ENCODE measurements at places on chromosomes 16 and 17.

DNA sequence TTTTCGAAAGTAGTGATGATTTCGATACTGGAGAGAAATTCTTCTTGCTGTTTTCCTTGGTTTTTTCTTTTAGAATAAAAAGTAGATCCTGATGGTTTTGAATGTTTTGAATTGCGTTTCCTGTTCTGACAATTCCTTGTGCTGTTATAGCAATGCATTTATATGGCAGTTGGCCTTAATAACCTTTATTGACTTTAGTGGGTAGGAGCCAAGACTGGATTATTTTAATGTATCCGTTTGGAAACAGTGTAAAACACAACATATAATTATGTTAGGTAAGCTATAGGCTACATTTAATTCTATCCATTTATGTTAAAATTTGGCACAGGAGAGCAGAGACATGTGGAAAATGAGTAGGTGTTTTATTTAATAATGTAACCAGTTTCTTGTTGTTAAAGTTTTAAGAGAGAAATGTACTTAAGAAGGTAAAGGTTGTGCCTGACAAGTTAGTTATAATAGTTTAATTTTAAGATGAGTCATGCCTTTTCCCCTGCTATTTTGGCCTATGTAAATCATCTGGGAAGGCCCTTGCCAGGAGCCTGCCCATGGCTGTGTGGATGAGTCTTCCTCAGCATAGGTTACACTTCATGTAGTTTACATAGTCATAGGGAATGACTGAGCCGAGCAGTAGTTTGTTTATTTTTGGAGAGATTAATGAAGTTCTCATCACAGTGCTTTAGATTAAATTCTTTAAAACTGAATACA lies 189.9 kb downstream of the FTO start:
- no peak for DNase-seq

GRCh38 chr17:40820228-40820838 lies 2.1 kb downstream of the KRT10 start:
- no peak for DNase-seq

DNA sequence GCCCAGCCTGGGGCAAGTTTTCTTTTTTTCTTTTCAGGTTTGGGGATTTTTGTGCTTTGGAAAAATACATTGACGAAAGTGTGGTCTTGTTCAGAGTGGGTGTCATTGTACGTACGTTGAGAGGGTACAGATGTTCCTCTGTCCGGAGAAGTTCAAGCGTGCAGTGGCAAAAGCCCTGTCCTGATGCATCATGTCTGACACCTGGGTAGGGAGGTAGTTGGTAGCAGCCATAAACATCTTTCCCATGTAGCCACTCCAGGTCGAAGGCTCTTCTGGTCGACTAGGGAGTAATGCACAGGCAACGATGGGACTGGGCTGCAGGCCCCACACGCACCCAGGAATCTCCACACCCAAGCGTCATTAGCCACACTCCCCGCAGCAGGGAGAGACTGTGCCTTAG lies 27.4 kb downstream of the WIPI1 start:
- no peak for DNase-seq

DNA sequence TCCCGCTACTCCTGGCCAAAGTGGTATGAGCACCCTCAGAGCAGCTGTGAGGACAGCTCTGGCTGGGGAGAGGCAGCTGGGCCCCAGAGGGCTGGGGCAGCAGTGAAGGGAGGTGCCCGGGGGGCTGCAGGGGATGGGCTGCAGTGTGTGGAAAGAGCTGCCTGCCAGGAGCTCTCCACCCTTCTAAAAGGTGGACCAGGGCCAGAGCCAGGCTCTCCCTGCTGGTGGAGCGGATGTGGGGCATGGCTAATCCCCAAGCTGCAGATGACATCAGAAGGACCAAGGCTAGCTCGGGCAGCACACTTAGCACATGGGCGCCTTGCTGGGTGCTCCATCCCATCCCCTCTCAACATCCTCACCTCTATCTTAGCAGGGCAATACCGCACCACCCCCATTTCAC lies 103.1 kb downstream of the SDK2 start:
- no peak for DNase-seq

DNA sequence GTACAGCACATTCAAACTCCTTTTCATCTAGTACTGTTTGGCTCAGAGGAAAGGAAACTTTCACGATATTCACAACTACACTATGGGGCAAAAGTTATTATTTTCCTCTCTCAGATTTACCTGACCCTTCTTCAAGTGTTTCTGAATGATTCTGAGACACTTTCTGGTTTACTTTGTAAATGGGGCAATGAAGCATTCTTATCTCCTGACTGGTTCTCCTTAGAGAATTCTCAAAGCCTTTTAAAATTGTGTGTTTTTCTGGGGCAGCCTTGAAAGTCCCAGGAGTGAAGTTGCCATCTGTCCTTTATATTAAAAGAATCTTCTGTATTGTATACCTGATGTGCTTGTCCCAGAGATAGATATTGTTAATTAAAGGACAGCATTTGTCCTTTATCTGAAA lies 264.9 kb downstream of the FTO start:
- no peak for DNase-seq

DNA sequence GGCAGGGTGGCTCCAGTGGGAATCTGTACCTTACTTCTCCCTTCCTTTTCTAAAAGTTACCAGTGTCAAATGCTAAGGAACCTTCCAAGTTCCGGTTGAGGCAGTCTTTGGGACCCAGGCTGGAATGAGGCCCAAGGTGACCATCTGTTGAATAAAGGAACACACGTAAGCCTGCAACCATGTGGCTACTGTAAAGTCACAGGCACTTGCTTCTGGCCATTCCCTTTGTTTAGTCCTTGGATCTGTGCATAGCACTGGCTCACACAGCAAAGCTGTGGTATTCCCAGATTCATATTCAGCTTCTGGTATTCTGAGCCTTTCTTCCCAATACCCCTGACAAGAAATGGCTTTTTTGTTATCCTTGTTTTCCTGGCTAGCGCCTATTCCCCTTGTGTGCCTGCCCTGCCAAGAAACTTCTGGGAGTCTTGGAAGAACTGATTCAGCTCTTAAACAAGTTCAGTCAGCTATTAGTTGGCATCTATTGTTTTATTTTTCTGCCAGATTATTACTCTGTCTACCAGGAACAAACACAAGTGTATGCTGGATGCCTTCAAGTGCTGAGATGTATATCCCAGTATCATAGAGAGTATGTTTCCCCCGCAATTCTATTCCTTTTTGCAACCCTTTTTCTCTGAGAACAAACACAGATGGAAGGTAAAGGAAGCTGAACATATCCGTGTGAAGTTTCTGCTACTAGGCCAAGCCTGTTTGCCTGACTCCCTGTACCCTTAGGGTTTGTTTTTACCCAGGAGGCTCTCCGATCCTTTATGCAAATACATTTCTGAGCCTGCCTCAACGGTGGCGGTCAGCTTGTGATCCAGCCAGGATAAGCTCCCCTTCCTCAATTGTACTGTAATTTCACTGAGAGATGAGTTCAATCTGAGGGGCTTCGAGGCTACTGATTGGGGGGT lies 13.2 kb downstream of the TMEM238L start:
- no peak for DNase-seq

- DNase-seq: no peak
Observed at GRCh38 chr17:170130-170670, 11.2 kb downstream of the DOC2B start.

GRCh38 chr17:7977805-7978204 lies 24.6 kb upstream of the GUCY2D start:
- no peak for DNase-seq

GRCh38 chr16:19486750-19487325 lies 35.1 kb downstream of the GDE1 start:
- DNase-seq: no peak

- no peak for DNase-seq
Observed at GRCh38 chr17:51423421-51424160, 163.2 kb downstream of the UTP18 start.

DNA sequence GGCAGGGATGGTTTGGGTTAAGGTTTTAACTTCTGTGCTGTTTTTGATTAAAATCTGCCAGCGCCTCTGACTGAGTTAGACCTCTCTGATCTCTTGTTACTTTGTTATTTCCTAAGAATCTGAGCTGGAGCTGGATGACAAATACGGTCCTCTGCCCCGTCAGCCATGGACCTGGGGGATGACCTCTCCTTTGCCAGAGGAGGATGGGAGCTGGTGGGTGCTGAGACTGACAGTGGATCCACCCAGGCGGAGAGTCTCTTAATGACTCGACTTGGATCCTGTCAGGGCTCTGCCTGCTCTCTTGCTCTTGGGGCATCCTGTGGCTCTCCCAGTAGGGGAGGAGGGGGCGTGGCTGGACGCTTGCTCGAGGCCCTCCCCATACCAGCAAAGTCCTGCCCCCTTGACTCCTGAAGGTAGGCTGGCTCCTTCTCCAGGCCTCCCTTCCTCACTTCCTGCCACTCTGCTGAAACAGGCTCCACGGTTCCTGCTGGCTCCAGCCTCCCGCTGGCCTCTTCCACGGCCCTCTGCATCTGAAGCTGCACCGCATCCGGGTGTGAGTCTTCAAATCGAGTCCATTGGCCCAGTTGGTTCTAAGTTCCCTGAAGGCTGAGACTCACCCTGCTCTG lies 24.8 kb upstream of the MAP3K14 start:
- DNase-seq: no peak

GRCh38 chr17:28644787-28645575 lies at the start of gene BLTP2:
BLTP2 (minus strand) TSS chr17:28645158; CDS start chr17:28645056, 102 bp downstream.
- DNase-seq: peak; percentile 93

DNA sequence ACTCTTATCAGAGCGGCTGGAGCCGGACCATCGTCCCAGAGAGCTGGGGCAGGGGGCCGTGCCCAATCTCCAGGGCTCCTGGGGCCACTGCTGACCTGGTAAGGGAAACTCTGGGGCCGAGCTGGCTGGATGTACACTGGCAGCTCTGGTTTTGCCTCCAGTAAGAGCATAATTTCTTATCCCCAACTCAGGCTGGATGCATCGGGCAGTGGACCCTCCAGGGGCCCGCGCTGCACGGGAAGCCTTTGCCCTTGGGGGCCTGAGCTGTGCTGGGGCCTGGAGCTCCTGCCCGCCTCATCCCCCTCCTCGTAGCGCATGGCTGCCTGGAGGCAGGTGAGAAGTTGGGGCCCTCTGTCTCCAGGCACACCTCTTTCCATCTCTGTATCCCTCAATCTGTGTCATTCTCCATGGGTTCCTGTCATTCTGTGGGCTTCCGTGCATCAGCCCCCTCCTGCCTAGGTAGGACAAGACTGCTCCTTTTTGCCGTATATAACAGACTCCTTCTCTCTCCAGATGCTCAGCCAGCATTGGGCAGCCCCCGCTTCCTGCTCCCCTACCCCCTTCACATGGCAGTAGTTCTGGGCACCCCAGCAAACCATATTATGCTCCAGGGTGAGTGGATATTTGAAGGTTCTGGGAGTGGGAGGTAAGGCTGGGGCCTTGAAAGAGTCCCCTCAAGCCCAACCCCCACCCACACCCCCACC lies 9.4 kb upstream of the TMEM88 start:
- DNase-seq: no peak

- DNase-seq: no peak
Observed at GRCh38 chr17:42456223-42457106, 2.2 kb upstream of the ATP6V0A1 start.

- DNase-seq: no peak
Observed at GRCh38 chr16:22262460-22262859, 34.7 kb upstream of the POLR3E start.

GRCh38 chr16:66979011-66979717 lies 9.2 kb upstream of the CES4A start:
- no peak for DNase-seq

DNA sequence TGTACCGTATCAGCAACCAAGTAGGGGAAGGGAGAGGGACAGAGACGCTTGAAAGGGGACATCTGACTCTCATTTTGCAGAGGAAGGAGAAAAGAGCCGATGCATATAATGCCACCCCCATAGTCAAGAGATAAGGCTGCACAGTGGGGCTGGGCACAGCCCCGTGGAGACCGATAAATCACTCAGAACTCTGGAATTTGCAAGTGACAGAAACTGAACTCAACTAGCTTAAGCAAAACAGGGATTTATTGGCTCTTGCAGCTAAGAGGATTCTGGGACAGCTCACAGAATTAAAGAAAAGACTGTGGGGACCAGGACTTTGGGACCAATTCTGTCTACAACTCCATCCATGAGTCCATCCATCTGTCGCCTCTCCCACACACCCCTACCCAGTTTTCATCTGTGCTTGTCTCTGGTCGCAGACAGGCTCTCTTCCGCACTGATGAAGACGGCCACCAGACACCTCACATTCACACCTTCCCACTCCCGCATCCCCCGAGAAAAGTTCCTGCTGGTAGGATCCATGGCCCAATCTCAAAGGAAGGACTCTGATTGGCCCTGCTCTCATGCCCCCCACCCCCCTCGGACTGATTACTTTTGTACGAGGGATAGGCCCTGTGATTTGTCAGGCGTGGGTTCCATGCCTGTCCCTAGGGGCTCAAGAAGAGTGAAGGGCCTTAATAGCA lies 105.9 kb upstream of the RPL38 start:
- DNase-seq: no peak

DNA sequence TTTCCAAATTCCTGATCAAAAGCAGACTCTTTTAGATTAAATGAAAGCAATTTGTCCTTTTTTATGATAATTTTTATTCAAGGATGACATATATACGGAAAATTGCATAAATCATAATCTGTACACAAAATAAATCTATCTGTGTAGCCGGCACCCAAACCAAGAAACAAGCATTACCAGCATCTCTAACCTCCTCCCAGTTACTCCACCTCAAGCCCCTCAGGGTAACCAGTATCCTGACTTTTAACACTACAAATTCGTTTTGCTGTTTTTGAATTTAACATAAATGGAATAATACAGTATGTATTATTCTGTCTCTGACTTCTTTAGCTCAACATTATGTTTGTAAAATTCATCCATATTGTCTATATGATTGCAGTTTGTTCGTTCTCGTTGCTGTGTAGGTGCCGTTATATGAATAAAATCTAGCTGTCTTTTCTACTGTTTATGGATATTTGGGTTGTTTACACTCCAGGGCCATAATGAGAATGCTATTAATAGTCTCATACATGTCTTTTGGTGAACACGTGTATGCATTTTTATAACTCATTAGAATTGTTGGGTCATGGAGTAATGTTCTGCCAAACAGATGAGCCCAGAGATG lies 1.0 kb downstream of the TEKT1 start:
- DNase-seq: no peak

GRCh38 chr17:4249452-4250029 lies 14.2 kb downstream of the ANKFY1 start:
- DNase-seq: no peak

GRCh38 chr17:43871946-43872690 lies 25.1 kb downstream of the CD300LG start:
- no peak for DNase-seq

DNA sequence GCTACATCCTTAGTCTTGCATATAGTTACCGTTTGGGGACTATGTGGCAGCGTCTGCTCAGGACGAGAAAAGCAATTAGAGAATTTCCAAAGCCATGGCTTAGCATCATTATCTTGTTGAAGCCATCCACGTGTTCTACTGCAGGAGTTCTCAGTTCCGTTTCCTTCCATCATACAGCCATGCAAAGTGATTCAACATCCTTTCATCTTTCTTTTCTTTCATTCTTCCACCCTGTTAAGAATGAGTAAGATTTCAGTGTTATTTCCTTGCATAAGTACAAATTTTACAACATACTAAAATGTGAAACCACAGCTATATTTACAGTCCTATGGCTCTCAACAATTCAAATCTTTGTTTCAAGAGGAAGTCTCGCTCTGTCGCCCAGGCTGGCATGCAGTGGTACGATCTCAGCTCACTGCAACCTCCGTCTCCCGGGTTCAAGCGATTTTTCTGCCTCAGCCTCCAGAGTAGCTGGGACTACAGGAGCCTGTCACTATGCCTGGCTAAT lies 3.8 kb downstream of the MARF1 start:
- DNase-seq: peak; percentile 33
